ENCODE measurements at places on chromosomes 6 and 20.

- no peak for DNase-seq
Observed at GRCh38 chr6:15386756-15387112, 140.9 kb downstream of the JARID2 start.

GRCh38 chr6:20056350-20056992 lies 155.8 kb downstream of the MBOAT1 start:
- no peak for DNase-seq

DNA sequence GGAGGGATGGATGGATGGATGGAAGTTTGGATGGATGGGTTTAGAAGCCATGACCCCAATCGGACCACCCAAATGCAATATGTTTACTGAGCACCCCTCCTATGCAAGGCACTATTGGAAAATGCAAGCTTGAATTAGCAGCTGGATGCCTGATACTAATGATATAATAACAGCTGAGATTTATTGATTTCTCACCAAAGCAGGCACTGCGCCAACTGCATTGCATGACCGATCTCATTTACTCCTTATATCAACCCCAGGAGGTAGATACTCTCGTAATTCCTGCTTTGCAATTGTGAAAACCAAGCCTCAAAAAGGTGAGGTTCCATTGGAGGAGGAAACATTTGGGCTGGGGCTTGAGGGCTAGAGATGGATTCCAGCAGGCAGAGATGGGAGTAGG lies 89.7 kb downstream of the KCNB1 start:
- DNase-seq, result no peak

DNA sequence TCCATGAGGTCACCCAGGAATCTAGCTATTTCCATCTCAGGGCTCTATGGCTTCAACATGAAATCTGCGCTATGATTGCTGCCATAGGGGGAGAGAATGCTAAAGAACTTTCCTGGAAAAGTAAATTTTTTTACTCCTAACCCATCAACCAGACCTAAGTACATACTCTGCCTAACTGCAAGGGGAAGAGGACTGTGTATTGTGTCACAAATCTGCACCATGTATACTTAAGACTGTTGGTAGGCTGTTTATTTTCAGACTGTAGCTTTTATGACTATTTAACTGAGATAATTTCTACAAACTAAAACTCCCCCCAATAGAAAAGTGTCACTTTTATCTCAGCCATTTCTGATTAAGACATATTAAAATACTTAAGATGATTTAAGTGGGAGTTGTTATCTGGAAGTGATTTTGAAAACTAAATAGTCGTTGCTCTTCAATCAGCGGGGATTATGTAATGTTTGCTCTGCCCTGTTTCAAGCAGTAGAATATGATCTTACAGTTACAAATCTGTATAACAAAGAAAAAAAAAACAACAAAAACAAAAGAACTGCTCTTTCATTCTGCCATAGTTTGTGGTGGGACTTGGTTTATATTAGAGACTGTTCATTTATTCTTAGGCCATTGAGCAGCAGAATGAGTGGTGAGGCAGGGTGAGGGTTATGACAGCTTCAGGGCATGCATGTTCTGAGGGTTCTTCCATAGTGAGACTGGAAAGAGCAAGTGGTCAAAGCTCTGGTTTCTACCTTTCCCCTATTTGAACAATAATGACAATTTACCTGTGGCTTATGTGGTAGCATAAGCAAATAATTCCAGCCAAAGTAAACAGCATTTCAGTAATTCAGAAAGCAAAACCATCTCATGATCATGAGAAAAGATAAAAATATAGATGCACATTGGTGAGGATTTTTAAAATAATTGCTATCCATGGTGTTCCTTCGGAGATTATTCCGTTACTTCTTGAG lies 126.3 kb upstream of the CEP162 start:
- no peak for DNase-seq

DNA sequence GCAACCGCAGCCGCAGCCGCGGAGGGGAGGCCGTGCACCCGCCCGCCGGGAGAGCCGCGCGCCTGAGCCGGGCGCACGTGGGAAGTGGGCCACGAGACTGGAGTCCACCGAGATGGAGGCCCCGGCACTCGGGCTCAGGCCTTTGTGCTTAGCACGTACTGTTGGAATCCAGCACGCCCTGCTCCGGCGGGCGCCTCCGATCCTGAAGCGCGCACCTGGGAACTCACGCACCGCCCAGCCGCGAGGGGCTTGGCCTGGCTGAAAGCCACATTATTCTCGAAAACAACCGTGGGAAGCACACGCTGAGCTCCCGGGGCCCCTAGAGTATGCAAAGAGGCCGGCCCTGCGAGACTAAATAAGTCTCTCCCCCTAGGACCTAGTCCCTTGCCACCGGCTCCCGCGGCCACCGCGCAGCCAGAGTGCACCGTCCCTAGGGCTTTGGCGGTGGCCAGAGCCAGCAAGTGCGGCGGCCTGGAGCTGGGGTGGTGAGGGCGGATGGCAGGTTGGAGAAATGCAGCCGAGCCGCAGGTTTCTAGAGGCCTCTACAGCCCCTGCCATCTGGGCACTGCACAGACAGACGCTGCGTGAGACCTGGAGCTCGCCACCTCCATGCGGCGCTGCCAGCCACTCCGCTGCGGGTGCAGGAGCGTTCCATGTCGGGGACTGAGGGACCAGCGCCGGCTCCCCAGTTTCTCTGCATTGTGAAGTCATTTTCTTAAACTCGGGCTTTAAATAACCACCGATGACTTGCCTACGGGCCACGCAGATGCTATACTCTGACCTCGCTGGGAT lies 42.0 kb upstream of the LY86 start:
- peak; percentile 37 for DNase-seq

- no peak for DNase-seq
Observed at GRCh38 chr6:109979033-109979921, 1.2 kb downstream of the GPR6 start.

GRCh38 chr6:152950240-152950639 lies 32.6 kb downstream of the FBXO5 start:
- DNase-seq, result no peak

DNA sequence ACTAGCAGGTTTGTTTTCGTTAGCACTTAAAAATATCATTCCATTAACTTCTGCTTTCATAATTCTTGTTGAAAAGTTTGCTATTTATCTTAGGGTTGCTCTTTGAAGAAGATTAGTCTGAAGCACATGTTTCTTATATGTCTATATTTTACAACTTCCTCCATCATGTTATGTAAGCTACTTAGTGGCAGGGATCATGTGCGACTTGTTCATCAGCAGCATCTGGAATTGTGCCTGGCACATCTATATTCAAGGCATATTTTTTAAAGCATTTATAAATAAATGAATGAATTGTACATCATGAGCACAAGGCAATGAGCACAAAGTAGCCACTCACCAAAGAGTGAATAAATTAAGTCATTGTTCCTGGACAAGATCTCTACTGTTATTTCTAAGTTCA lies 187.2 kb upstream of the COL21A1 start:
- no peak for DNase-seq

GRCh38 chr20:62015540-62016288 lies 50.0 kb downstream of the TAF4 start:
- no peak for DNase-seq

DNA sequence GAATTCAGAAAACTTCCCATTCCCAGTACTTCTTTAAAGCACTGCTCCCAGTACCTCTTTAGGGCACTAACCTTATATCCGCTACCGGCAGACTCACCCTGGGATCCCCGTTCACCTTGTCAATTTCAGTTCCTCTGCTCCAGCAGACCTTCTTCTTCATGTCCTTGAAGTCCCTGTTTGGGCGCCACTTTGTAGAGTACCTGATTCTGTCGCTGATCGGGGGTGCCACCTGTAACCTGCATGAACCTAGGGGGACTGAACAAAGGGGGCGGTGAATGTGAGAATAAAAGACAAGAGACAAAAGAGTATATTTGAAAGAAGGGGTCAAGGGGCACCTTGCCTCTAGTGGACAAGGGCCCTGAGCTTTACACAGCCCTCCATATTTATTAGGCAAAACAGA lies 4.9 kb upstream of the GINS1 start:
- no peak for DNase-seq

GRCh38 chr6:105402090-105402938 lies 568 bp downstream of the PREP start:
- peak; percentile 38 for DNase-seq

DNA sequence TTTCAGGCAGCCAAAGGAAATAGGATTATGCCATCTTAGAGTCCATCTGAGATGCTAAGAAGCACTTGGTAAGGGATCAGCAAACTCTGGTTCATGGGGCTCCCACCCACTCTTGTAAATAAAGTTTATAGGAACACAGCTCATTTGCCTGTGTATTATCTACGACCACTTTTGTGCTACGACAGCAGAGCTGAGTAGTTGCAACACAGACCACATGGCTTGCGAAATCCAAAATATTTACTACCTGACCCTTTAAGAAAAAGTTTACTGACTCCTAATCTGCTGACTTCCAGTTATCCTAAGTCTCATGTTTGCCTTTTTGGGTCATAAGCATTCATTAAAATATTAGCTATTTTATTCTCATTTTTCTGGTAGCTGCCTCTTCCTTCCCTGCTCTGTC lies 859.0 kb downstream of the QKI start:
- DNase-seq, result no peak

GRCh38 chr6:36581716-36582115 lies 12.4 kb upstream of the SRSF3 start:
- DNase-seq, result no peak

All from activated naive CD4-positive, alpha-beta T cell treated with anti-CD3 and anti-CD28 coated beads for 36 hours (primary cell).